ENCODE measurements at places on chromosomes 2 and 18. TPM values are rescaled to one million over a fixed set of nuclear protein-coding genes. Genes with fewer than 3 reads are reported as not detected.

TWIST2 gene
- not detected for total RNA-seq

DSG4 gene
- total RNA-seq = not detected

UGT1A4 gene
- total RNA-seq = not detected

SP140 gene
- total RNA-seq = 67.2 TPM

PTPN4 gene
- 149 TPM for total RNA-seq

TMEFF2 gene
- not detected for total RNA-seq

AKAIN1 gene
- total RNA-seq = not detected

LOXHD1 gene
- 1.5 TPM for total RNA-seq

TAF4B gene
- 10.4 TPM for total RNA-seq

ZNF2 gene
- total RNA-seq = 2.4 TPM

GNAL gene
- 0.10 TPM for total RNA-seq

EIF2B4 gene
- 33.2 TPM for total RNA-seq

CFAP221 gene
- total RNA-seq = not detected

CD226 gene
- 106 TPM for total RNA-seq
